NCI-H2081 (cell line): ENCODE measurements at places on chromosomes 11 and 22.

DNA sequence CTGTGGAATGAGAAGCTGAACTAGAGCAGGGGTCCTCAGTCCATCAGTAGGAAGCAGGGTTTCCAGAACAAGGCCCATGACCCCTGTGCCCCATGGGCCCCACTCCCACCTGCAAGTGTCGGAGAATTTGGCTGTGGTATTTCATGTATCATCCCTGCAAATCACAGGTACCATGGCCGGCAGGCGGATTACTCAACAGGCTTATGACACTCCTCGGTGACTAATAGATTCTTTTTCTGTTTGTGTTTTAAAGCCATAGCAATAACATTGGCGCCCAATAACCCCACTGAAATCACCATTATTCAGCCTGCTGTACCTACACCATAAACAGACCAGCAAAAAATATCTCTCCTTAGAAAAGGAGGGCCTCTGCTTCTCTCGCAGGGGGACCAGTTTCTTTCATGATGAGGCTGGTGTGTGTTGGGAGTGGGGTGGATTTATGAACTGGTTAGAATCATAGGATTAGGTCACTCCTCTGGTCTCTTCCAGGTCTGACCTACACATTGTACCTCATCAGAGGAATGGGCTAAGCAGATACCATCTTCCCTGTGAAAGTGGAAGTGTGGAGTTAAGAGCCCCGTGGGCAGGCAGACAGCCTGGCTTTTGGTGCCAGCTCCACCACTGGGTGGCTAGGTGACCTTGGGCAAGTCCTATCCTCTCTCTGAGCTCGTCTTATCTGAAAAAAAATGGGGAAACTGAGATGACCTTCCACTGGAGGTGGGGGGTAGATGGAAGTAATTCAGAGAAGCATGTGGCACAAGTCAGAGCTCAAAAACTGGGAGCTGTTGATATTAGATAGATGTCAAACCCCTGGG lies 60.2 kb upstream of the WNT11 start:
- DNase-seq, result no peak

- DNase-seq, result peak; percentile 27
Observed at GRCh38 chr11:93537049-93537448, 6.1 kb downstream of the SMCO4 start.

DNA sequence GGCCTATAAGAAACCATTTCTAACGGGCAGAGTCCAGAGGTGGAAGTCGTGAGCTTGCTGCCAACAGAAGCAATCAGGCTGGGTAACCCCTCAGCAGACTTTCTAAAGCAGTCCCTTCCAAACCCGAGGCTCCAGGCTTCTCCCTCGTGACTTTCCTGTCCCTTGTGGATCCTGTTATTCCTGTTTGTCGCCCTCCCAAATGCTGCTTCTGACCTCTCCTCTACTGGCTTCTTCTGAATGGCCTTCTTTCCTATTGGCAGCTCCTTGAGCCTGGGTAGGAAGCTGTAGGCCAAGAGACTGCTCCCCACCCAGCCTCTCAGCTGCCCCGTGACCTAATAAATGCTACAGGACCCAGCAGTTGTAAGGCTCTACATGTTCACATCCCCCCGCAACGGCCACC lies 35.0 kb downstream of the MAFF start:
- DNase-seq, result no peak

DNA sequence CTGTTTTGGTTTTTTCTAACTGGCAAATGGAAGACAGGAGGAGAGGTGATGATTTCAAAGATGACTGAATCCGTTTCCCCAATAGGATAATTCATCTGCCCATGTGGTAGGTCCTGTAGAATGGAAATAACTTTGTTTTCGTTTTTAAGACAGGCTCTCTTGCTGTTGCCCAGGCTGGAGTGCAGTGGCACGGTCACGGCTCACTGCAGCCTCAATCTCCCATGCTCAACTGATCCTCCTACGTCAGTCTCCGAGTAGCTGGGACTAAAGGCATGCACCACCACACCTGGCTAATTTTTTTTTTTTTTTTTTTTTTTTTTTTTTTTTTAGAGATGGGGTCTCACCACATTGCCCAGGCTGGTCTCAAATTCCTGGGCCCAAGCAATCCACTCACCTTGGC lies 77.4 kb upstream of the BIRC3 start:
- DNase-seq, result no peak

DNA sequence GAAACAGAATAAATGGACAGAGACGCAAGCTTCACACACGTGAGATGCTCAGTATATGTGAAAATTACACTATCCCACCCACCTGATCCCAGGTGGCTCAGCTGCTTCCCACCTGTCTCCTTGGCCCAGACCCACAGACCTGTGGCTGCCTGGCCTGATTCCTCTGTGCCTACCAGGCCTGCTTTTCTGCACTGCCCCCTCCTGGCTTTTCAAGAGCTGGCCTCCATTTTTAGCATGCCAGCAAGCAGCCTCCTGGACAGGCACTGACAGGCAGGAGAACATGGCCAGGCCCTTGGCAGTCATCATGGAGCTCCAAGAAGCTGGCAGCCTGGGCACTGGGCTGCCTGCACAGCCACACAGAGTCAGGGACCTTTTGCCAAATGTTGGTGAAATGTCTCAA lies 79.5 kb upstream of the HMGXB4 start:
- no peak for DNase-seq

DNA sequence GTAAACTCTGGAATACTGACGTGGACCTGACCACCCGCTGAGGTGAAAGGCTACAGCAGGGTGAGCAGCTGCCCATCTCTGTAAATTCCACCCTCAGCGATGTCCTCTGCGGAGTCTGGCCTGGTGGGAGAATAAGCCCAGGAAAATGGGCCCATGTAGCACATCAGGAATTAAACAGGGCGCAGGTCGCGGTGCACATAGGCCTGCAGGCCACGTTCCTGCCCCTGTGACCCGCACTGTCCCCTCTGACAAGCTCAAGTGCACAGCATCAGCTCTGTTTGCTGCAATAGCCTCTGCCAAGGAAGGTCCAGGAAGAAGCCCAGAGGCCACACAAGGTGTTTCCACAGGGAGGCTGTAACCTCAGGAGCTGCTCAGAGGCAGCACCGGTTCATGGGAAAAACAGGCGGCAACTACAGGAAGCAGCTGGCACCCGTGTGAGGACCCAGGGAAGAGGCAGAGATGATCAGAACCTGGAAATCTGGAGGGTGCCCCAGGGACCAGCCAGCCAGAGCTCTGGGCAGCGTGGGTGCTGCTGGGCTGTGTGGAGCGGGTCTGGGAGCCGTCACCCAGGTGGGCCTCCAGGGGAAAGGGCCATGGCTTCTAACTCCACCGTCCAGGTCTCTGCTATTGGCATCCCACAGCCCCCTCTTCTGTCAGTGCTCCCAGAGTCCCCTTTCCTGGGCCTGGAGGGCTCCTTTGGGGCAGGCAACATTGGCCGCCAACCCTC lies 808 bp upstream of the IFITM2 start:
- no peak for DNase-seq

GRCh38 chr22:29606320-29606719 lies 2.9 kb downstream of the NF2 start:
- no peak for DNase-seq

GRCh38 chr11:131675121-131675888 lies 304.9 kb downstream of the NTM start:
- no peak for DNase-seq

DNA sequence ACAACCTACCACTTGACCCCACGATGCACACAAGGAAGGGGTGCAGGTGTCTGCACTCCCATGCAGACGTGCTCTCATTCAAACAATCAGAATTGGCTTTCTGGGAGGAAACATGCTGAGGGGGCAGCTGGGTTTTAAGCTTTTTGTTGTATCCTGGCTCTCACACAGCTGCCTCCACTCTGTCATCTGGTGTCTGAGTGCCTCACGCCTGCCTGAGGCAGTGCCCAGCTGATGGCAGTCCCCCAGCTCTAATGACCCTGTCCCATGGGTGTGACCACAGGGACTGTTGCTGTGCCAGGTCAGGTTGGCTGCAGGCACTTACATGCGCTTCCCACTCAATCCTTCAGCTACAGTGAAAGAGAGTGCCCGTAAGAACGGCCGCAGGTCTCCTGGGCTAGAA lies 53.7 kb downstream of the ARFGAP3 start:
- DNase-seq, result peak; percentile 58

- DNase-seq, result no peak
Observed at GRCh38 chr11:27626938-27627586, 73.2 kb downstream of the BDNF start.

DNA sequence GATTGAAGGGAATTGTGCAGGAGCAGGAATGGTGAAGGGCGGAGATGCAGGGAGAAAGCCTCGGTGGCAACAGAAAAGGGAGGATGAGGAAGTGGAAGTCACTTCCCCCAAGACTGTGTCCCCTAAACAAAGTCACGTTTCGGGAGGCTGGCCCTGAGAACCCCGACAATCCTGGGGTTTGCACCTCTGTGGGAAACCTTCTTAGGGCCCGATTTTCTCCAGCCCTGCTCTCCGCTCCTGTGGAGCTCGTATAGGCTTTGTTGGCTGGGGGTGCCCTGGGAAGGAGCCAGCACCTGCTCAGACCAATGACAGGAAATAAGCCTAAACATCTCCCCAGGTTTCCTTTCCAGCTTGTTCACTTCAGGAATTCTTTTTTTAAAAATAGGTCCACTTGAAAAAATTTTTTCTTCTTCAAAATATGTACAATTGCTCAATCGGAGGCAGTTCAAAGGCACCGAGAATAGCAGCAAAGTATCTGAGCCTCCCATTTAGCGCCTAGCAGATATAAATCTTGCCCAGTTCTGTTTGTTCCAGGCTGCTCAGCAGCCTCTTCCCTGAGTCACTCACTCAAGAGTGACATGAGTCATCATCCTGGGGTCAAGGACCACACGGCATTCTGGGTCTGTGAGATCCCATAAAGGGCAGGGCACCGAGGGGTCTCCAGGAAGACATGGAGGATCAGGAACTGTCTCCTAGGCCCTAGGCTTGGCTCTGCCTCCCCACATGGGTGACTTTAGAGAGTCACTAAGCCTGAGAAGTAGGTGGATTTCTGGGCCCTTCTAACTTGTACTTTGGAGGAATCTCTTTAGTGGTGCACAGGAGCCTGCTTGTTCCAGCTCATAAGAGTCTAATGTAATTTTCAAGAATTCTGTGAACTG lies 34.0 kb downstream of the IRAG1 start:
- DNase-seq, result no peak

GRCh38 chr11:95412074-95412473 lies 181.1 kb upstream of the SESN3 start:
- DNase-seq, result no peak

- DNase-seq, result no peak
Observed at GRCh38 chr11:93220078-93220477, 22.3 kb upstream of the SLC36A4 start.

- DNase-seq, result no peak
Observed at GRCh38 chr11:130020323-130020722, 17.7 kb upstream of the PRDM10 start.

DNA sequence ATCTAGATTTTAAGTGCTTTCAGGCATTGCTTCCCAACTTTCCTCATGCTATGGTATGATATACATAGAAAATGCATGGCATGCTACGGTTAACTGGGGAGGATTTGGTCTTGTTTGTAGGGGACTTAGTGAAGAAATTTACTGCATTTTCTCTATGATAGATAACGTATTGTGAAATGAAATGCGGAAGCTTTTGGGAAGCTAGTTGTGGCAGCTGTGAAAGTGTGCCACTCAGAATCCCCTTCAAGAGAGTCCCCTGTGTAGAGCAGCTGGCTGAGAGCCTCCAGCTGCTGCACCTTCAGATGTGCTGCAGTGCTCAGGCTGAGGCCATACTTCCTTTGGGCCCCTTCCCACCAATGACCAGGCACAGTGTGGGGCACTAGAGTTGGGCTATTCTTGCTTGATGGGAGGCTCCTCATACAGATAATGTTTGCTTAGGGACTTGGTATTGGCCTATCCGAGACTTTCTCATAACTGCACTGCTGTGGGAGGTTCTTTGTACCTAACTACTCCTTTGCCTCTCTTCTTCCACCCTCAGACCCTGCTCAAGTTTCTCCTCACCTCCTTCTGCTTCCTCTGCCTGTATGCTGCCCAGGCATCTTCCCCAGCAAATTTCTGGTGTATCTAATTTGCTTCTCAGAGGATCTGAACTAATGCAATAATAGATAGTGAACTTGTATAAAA lies 67.3 kb downstream of the HIPK3 start:
- DNase-seq, result no peak

- no peak for DNase-seq
Observed at GRCh38 chr11:19241260-19242178, 774 bp upstream of the E2F8 start.

GRCh38 chr22:35739076-35739930 lies 21.6 kb downstream of the APOL5 start:
- DNase-seq, result no peak

- DNase-seq, result no peak
Observed at GRCh38 chr11:2790568-2790921, 90.8 kb upstream of the KCNQ1OT1 start.

GRCh38 chr11:58024601-58025091 lies 965 bp downstream of the OR9Q1 start:
- no peak for DNase-seq

DNA sequence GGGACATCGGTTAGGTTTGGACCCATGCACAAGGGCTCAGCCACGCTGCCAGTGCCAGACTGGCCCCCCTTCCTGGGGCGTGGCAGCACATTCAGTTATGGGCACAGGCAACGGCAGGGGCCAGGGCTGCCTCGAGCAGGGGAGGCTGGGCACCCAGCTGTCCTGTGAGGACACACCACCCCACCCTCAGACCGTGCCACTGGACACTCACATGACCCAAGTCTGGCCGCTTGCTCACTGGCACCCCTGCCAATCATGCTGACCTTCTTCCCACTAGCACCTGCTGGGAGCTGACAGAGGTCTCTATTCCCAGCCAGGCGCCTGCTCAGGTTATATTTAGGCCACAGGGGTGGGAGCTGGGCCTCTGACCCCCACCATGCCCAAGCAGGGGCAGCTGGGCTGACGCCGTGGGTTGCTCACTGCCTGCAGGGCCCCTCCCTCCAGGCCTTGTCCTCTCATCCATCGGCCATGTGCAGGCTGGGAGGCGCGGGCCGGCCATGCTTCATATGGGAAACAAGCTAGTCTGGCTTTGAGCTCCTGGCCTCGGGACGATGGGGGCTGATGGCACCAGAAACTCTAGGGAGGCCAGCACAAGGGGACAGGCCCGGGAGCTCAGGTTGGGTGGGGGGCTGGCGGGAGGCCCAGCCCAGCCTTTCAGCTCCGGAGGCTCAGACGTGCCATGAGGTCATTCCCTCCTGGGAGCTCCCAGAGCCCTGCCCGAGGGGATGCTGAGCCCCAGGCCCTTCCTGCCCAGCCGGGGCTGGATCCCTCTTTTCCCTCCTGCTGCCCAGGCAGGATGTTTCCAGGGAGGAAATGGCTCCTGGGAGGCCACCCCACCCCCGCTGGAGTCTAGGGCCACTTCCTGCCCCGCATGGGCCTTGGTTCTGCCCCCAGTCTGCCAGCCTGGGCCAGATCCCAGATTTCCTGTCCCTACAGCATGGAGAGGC lies 15.2 kb upstream of the TBX1 start:
- DNase-seq, result no peak

DNA sequence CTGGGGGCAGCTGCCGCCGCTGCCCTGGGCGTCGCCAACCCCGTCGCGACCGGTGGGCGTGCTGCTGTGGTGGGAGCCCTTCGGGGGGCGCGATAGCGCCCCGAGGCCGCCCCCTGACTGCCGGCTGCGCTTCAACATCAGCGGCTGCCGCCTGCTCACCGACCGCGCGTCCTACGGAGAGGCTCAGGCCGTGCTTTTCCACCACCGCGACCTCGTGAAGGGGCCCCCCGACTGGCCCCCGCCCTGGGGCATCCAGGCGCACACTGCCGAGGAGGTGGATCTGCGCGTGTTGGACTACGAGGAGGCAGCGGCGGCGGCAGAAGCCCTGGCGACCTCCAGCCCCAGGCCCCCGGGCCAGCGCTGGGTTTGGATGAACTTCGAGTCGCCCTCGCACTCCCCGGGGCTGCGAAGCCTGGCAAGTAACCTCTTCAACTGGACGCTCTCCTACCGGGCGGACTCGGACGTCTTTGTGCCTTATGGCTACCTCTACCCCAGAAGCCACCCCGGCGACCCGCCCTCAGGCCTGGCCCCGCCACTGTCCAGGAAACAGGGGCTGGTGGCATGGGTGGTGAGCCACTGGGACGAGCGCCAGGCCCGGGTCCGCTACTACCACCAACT lies 1.0 kb downstream of the FUT4 start:
- DNase-seq, result no peak
